ENCODE measurements at places on chromosomes 7 and 10.
A peak's percentile ranks its signal among the peaks of the same experiment; 100 is the strongest.

DNA sequence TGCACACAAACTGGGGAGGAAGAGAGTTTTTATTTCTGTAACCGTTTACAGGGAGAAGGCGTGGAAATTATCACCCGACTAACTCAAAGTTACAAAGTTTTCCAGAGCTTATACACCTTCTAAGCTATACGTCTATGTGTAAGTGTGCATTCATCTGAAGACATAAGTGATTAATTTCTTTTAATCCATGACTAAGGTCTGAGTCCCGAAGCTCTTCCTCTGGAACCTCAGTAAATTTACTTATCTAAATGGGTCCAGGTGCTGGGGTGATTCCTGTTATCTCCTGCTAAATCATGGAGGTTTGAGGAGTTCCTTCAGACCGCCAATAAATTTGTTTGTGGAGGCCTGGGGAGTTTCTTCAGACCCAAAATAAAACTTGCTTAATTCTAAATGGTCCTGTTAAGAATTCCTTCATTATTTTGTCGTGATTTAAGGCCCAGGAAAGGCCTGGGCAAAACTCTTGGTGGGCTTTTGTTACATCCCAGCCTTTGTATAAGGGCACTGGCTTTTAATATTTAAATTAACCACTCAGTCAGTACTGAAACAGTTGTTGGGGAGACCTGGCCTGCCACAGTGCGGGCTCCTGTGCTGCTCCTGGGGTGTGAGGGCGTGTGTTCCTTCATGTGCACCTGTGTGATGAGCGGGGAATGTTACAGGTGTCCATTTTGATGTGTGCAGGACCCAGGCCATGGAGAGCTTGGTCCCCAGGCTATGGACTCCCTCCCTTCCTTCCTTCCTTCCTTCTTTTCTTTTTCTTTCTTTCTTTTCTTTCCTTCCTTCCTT lies 5.8 kb upstream of the METTL27 start:
- DNase-seq: no peak

DNA sequence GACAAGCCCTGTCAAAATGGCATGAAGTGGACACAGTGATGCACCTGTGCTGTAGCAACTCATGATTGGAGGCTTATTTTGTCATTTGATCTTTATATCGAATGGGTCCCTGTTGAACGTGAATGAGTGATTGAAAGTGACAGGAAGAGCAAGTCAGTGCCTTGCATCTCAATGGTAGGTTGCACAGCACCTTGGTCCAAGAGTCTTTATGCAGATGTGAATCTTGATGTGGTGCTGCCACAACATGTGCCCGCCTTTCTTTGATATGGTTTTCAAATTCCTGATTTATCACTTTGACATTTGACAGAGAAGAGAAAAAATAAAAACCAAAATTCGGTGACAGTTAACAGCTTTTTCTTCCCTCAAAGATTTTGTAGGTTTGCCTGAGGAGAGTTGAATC lies 1182.4 kb downstream of the DNAJB9 start:
- no peak for DNase-seq

DNA sequence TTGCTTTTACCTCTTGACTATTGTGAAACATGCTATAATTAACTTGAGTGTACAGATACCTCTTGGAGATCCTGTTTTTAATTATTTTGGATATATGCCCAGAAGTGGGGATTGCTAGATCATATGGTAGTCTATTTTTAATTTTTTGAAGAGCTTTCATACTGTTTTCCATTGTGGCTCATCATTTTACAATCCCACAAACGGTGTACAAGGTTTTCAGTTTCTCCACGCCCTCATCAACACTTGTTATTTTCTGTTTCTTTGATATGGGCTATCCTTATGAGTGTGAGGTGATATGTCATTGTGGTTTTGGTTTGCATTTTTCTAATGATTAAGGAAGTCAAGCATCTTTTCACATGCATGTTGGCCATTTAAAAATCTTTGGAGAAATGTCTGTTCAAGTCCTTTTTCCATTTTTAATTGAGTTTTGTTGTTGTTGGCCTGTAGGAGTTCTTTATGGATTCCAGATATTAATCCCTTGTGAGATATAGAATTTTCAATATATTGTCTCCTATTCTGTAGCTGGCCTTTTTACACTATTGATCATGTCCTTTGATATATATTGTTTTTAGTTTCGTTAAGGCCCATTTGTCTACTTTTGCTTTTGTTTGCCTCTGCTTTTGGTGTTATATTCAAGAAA lies 7.5 kb downstream of the AGK start:
- peak; percentile 32 for DNase-seq

DNA sequence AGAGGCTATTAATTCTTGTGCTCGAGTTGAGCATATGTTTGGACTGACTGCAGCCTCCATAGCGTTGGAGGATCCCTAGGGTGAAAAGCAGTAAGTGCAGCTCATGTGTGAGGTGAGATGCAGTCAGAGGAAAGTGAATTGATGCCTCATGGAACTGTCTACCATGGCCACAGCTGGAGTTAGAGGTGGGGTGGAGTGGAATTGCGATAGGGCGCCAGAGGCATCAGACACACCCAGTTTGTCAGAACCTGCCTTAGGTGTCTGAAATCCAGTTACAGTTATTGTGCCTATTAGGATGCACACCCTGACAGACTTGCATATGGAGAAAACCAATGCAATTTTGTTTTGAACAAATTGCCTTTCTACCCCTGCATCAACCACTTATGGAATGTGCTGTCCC lies 39.4 kb downstream of the ERLIN1 start:
- DNase-seq: no peak

DNA sequence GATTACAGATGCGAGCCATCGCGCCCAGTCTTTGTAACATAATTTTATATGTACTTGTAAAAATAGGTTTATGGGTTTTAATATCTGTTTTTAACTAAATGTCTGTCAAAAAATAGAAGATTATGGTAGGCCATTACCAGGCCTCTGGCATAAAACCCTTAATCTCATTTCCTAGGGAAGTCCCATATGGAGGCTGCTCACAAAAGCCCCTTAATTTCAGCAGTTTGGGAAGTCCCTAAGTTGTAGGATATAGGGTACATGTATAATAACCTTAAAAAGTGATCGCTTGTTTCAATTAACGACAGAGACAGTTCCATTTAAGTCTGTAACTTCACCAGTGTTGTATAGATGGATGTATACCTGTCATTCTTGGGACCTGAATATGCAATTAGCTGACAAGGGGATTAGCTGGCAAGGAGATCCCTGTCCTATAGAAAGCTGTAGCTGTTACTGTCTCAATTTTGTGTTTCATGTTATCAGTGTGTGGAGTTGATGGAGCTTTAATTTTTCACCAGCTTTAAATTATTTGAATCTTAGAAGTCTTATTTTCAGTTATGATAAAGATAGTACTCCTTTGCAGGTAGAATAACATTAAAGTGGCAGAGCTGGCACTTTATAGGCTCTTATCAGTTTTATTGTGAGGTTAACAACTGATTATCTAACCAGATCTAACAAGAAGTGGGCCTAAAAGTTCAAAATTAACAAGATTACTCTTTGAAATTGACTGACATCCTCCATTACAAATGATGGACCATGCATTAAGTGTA lies 10.5 kb downstream of the TRIM24 start:
- DNase-seq: no peak

GRCh38 chr7:101562531-101563197 lies 66.4 kb downstream of the MYL10 start:
- DNase-seq: no peak

GRCh38 chr7:139043823-139044812 lies 8.3 kb upstream of the ZC3HAV1L start:
- no peak for DNase-seq

DNA sequence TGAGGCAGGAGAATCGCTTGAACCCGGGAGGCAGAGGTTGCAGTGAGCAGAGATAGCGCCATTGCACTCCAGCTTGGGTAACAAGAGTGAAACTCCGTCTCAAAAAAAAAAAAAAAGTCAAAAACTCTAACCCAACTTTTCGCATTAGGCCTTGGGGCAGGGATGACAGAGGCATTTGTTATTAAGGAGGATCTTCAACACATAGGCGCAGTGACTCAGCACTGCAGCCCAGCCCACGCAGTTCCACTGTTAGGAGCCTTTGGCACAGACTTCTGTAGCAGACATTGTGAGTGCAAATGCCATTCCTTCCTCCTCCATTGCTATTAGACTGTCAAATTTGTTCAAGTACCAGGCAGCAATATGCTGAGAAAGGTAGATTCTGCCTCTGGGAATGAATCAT lies 43.1 kb upstream of the KLHL7 start:
- DNase-seq: no peak

- no peak for DNase-seq
Measured at GRCh38 chr7:27994639-27995038, 186.0 kb downstream of the JAZF1 start.

GRCh38 chr7:115618676-115619075 lies 411.9 kb downstream of the TFEC start:
- no peak for DNase-seq

DNA sequence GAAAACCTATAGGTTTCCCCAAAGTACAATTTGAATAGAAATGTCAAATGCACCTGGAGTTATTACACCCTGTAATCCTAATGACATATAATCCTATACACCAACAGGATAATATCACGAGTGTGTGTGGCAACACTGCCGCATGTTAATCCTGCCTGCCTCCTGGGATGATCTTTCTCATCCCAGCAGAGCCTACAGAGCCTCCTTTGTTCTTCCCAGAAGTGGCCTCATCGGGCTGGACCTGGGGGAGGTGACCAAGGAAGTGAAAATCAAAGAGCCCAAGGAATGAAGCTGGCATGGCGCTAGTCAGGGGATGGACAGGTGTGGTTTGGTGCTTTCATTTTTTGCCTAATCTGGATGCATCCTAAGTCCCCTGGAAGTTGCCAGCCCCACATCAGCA lies 29.5 kb upstream of the LEP start:
- no peak for DNase-seq

DNA sequence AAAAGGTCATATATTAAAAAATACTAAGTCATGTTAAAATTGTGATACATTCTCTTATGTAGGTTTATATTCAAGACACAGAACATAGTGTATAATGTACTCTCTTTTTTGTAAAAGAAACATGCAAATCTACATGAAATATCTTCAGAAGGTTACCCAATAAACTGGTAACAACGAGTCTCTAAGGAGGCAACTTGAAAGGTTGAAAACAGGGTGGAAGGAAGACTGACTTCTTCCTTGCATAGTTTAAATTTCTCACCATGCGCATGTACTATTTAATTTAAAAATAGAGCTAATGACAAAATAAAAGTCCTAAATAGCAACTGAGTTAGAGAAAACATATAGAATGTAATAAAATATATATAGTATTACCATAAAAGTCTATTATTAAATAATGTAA lies 132.5 kb downstream of the NT5C2 start:
- no peak for DNase-seq

DNA sequence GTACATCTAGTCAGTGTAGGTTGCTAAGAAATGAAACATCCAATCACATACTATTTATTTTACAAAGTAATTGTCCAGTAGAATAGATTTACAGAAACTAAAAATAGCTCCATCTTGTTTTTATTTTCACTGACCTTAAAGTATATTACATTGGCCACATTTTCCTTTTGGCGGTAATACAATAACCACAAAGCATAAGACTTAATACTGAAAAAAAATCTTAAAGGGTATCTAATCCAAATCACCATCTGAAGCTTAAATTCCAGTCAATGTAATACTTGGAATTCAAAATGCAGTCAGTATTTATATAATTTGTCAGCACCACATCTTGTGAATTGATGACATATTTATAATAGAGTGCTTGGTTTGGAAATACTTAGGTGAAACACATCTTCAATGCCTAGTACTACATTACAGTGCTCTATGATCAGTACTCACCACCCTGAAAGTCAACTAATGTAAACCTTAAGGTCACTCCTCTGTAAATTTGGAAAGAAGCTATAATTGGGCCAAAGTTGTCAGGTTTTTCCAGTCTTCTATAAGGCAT lies 8.9 kb downstream of the ANKMY2 start:
- DNase-seq: peak; percentile 66

GRCh38 chr7:98119256-98119918 lies 12.7 kb downstream of the LMTK2 start:
- peak; percentile 21 for DNase-seq

DNA sequence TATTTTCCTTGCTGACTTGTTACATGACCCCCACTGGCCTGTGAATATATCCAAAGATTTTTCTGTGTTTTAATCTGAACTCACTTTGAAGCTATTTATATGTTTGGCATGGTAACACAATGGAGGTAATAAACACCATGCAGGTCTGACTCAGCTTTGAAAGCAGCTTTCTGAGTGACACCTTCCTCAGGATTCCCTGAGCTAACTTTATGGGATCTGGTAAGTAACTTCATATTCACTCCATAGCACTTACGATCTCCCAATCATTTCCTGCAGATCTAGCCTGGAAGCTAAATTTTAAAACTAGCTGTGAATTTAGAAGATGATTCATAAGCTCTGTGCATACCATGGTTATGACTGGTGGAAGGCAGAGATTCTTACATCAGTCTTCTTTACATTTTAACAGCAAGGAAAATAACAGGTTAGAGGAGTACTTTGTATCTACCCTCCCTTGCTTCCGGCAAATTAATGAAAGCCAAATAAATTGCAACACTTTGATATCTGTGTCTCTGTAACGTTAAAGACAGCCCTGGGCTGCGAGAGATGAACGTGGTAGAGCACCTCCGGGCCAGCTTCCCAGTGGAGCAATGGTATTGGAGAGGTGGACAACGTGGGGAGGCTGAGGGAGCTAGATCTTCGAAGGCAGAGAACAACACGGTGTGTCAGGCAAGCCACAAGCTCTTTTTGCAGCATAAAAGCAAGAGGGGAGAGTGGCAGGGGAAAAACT lies 170.2 kb upstream of the KLF14 start:
- peak; percentile 86 for DNase-seq

- no peak for DNase-seq
Measured at GRCh38 chr10:57890691-57891090, 377.0 kb downstream of the IPMK start.

DNA sequence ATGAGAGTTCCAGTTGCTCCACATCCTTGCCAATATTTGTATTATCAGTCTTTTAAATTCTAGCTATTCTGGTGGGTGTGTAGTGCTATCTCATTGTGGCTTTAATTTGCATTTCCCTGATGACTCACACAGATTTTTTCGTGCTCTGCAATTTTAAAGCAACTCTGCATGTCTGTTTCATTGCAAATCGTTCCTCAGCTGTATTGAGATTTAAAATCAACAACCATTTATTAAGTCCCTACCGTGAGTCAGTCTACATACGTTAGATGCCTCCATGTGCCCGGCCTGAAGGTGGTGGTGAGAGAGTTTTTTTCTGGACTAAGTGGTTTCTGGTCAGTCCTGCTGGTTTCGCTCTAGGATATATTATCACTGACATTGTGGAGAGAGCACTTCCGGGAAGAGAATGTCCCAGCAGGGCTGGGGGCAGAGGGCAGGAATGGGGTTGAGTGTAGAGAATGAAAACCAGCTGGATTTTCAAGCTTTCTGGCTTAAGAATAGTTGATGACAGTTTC lies 8.4 kb upstream of the HYCC1 start:
- peak; percentile 75 for DNase-seq

- no peak for DNase-seq
Measured at GRCh38 chr10:112816033-112816430, 134.0 kb upstream of the TCF7L2 start.

GRCh38 chr10:124037784-124038183 lies 55.6 kb downstream of the CHST15 start:
- DNase-seq: no peak

Data from fibroblast of the conjunctiva (primary cell).